ENCODE measurements at places on chromosomes 3 and 15. TPM values are rescaled to one million over a fixed set of nuclear protein-coding genes. Genes with fewer than 3 reads are reported as not detected.

The SAXO2 gene
- total RNA-seq = 4.7 TPM

The IL5RA gene
- 0.69 TPM for total RNA-seq

The STRA6 gene
- total RNA-seq = 21.9 TPM

The XIRP1 gene
- total RNA-seq = 1.1 TPM

The SMC4 gene
- 205 TPM for total RNA-seq

The WDR93 gene
- not detected for total RNA-seq

The RASGRF1 gene
- 0.48 TPM for total RNA-seq

The ZNF620 gene
- 5.3 TPM for total RNA-seq

The ZNF106 gene
- total RNA-seq = 92.7 TPM

The PHC3 gene
- total RNA-seq = 98.6 TPM

The C3orf38 gene
- 60.5 TPM for total RNA-seq

The SCG5 gene
- total RNA-seq = 14.9 TPM

The COLQ gene
- total RNA-seq = 6.8 TPM

The MAN2C1 gene
- total RNA-seq = 78.2 TPM

The KY gene
- total RNA-seq = 4.9 TPM

The SKOR1 gene
- total RNA-seq = 0.21 TPM

The CIDEC gene
- not detected for total RNA-seq

The CADPS gene
- total RNA-seq = 19.2 TPM

The CCNB2 gene
- total RNA-seq = 18.2 TPM

The CCDC54 gene
- not detected for total RNA-seq

The GOLGA8M gene
- 2.1 TPM for total RNA-seq

The ILDR1 gene
- total RNA-seq = 1.2 TPM

The UTS2B gene
- total RNA-seq = 0.85 TPM

The RPP25 gene
- 5.2 TPM for total RNA-seq

The CCDC80 gene
- 128 TPM for total RNA-seq

The SPATA12 gene
- total RNA-seq = not detected

The SENP8 gene
- 2.6 TPM for total RNA-seq

The SUSD5 gene
- total RNA-seq = 3.0 TPM

The CD200 gene
- total RNA-seq = 23.0 TPM

The TIMP4 gene
- 1.3 TPM for total RNA-seq

The CX3CR1 gene
- 5.6 TPM for total RNA-seq

The NIT2 gene
- total RNA-seq = 25.0 TPM

The RBPMS2 gene
- total RNA-seq = 4.0 TPM

The ARPP21 gene
- total RNA-seq = 11.8 TPM

The SHC4 gene
- 8.8 TPM for total RNA-seq

The NRG4 gene
- total RNA-seq = 6.1 TPM

The SH3GL3 gene
- 8.9 TPM for total RNA-seq

The CRYGS gene
- total RNA-seq = 2.7 TPM

The CCR5 gene
- total RNA-seq = 1.4 TPM

The TBL1XR1 gene
- total RNA-seq = 252 TPM

The OGG1 gene
- 32.1 TPM for total RNA-seq
